Frontal cortex (tissue), 4 donors: ENCODE measurements at places on chromosomes 5 and 9. TPM values are rescaled to one million over a fixed set of nuclear protein-coding genes. Genes with fewer than 3 reads are reported as not detected.

GRCh38 chr5:142569905-142570304 is 116.0 kb downstream of the FGF1 start:
- DNase-seq: no peak

Gene ADAMTS12
- 1.2 TPM for total RNA-seq

Gene HTR4
- total RNA-seq: 1.2 TPM

DNA sequence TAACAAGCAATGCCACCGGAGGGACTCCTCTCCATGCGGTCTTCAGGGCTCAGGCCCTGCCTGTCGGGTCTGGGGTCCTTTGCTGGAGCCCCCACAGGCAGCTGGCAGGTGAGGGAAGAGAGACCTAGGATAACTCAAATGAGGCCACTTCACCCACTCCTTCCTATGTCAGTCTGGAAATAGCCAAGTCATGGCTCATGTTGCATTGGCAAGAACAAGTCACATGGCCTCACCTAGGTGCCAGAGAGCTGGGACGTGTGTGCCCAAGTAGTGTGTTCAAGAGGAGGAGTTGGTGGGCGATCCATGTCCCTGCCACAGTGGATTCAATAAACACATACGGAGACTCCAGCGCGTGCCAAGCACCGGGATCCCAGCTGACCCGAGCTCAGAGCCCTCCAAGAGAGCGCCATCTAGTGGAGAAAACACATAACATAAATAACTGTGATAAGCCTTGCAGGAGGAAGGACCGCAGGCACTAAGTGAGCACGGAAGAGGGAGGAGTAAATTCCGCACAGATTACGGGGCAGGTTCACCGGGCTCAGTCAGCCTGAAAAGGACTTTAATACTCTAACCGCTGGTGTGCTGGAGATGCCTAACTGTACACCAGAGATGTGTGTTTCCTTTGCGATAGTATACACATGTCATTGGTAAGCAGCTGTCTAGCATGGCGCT is 580.8 kb downstream of the CCDC171 start:
- peak; percentile 32 for DNase-seq

DNA sequence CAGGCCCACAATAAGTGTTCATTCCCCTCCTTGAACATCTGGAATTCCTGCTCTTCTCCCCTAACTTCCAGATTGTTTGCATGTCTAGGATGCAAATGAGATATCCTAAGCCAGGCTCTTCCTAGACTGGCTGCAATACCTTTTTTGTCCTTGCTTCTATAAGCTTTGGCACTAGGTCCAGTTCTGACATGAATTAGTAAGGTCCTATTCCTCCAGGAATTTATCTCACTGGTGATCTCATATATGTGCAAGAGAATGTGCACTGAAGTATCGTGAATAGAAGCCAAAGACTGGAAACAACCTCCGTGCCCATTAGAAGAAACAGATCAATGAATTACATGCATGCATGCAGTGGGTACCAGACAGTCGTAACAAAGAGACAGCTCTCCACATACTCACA is 25.2 kb downstream of the DUSP1 start:
- no peak for DNase-seq

Gene RBM22
- total RNA-seq: 25.3 TPM

Gene MVB12B
- total RNA-seq: 28.5 TPM

DNA sequence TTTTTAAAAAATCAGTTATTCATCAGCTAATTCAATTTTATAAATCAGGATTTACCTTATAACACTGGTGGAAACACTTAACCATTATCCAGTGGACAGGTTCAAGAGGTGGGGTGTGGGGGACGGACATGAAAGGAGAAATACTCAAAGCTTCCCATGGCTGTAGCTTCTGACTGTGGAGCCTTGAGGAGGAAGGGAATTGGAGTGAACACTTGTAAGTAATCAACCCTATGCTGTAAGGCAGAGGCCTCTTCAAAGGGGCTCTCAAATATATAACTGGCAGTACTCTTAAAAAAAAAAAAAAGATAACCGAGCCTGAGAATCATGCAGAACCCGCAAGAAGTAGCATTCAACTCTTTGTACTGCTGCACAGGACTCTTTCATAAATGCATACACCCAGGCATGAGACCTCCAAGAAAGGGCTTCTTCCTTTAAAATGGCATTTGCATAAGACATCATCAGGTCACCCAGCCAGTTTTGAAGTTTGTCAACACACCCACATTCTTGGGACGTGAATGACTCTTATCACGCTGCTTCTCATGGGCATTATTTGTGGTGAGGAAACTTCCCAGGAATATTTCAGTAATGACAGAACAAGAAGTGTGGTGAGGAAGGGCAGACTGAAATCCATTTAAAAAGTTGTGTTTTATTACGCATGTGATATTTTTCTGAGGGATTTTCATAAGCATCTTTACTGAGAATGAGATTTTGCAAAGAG is 8.1 kb downstream of the OSMR start:
- no peak for DNase-seq

Gene CCL27
- 0.41 TPM for total RNA-seq

Gene OSMR
- total RNA-seq: 0.82 TPM

Gene CCDC112
- total RNA-seq: 87.6 TPM

DNA sequence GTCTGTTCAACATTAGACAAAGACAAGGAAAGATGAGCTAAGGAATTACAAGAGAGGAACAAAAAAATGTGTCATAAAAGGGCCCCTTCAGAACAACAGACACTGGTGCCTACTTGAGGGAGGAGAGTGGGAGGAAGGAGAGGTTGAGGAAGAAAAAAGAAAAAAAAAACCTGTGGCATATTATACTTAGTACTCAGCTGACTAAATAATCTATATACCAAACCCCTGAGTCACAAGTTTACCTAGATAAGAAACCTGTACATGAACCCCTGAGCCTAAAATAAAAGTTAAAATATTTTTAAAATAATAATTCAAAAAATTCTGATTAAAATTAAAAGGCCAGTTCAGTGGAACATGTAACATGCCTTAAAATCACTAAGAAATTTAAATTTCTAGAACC is 107.3 kb downstream of the MTREX start:
- no peak for DNase-seq

DNA sequence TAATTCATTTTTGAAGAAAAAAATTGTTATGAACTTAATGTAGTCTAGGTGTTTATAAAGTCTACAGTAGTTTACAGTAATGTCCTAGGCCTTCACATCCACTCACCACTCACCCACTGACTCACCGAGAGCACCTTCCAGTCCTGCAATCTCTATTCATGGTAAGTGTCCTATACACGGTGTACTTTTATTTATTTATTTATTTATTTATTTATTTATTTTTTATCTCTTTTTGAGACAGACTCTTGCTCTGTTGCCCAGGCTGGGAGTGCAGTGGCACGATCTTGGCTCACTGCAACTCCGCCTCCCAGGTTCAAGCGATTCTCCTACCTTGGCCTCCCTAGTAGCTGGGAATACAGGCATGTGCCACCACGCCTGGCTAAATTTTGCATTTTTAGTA is 39.3 kb upstream of the PIK3R1 start:
- no peak for DNase-seq

Gene PFN3
- total RNA-seq: 0.82 TPM

DNA sequence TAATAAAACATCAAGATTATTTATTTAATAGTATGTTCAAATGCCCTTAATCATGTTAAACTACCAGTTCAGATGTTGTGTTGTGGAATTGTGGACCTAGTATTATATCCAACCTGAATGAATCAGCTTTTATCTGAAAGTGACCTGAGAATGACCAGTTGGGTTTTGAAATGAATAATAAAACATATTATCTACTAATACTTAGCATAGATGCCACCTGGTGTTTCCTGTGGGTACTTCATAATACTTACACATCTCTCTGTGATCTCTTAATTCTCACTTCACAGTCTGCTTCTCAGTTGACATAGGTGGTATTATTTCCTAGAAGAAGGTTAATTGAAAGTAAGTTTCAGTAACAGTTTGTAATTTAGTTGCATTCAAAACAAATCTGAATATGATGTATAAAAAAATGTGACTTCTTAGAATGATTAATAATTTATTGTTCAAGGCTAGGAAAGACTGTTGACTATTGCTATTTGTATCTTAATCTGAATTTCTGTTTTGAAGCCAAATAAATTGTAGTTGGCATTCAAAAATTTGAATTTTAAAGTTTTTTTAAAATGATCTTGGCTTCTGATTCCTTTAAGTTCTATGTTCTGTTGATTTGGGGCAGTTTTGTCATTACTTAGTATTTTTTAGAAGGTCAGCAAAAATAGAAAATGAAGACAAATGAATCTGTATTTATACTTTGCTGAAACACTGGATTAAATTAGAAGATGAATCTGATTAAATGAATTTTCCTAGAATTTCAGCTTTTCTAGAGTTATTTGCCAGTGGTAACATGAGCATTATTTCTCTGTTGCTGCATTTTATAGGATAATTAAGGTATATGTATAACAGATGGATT is 48.2 kb downstream of the KIF2A start:
- DNase-seq: no peak

GRCh38 chr5:93010616-93011015 is 570.4 kb downstream of the NR2F1-AS1 start:
- DNase-seq: no peak

Gene GGTA1
- 2.4 TPM for total RNA-seq

- DNase-seq: no peak
Measured at GRCh38 chr9:137462396-137462985, 3.4 kb upstream of the NSMF start.

Gene FOXD1
- total RNA-seq: 0.82 TPM

DNA sequence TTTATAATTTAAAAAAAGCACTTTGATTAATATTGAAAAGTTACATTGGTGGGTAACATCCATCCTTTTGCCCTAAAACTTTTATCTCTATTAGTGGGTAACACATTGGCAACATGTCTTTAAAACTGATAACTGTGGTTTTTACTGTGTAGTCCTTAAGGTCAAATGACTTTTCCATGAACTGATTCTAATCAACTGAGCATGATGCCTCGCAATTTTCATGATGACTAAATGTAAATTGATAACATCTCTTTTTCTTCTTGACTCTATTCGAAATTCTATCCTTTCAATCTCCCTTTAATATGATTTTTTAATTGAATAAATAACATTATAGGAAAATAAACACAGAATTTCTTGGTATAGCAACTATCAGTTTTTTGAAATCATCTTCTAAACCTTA is 6.3 kb upstream of the IL5 start:
- DNase-seq: no peak

DNA sequence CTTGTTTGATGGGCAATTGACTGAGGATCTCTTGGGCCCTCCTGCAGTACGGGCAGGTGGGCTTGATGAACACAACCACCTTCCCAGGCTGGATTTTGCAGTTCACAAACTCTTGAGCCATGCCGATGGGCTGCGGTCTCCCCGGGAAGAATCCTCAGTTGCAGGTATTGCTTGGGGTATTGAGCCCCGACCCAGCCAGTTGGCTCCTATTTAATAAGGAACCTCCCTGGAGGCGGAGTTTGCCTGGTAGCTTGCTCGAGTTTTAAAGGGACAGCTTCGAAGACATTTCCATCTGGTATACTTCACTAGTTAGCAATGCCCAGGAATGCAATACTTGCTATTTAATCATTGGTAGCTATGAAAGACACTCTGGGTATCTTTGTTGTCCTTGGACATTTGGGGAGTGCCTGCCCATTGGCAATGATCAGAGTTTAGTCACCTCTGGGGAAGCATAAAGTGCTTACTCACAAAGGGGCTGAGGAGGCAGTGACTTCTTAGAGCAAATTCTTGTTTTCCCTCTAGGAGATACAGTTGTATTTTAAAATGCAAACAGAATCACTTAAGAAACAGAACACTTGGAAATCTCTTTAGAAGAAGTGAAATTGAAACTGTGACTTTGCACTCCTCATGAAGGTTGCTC is at the start of gene GLRX:
Gene GLRX (minus strand): TSS at position 185 of the 640 bp plus-strand sequence. CDS start 64 bp downstream, at position 121.
- DNase-seq: peak; percentile 51

GRCh38 chr9:96158909-96159575 is 142.9 kb downstream of the HSD17B3 start:
- no peak for DNase-seq

DNA sequence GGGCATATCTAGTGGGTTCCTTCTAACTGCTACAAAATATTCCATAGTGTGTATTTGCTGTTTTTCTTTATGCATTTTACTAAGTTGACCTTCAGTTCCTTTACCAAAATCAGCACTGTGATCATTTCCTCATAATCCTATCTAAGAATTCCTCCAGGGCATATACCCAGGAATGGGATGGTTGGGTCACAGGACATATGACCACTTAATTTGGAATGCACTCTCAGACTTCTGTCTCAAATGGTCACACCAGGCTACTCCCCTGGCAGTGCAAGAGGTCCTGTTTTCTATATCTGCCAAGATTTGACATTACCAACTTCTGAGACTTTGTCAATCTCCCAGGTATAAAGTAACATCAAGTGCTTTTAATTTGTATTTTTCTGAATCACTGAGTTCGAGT is 63.9 kb downstream of the ADAMTS12 start:
- DNase-seq: no peak

GRCh38 chr5:109803854-109804253 is 114.1 kb downstream of the MAN2A1 start:
- DNase-seq: no peak

Gene FOXD4L3
- not detected for total RNA-seq

Gene LRRC26
- total RNA-seq: 0.41 TPM

GRCh38 chr9:93665128-93665636 is 88.8 kb downstream of the PHF2 start:
- no peak for DNase-seq

GRCh38 chr9:75712700-75713099 is 177.8 kb upstream of the PCSK5 start:
- no peak for DNase-seq

Gene SHISAL2B
- not detected for total RNA-seq

Gene KCNIP1
- total RNA-seq: 15.5 TPM

GRCh38 chr5:87383216-87383615 is 29.5 kb downstream of the CCNH start:
- no peak for DNase-seq

Gene PCDHB14
- total RNA-seq: 12.6 TPM

DNA sequence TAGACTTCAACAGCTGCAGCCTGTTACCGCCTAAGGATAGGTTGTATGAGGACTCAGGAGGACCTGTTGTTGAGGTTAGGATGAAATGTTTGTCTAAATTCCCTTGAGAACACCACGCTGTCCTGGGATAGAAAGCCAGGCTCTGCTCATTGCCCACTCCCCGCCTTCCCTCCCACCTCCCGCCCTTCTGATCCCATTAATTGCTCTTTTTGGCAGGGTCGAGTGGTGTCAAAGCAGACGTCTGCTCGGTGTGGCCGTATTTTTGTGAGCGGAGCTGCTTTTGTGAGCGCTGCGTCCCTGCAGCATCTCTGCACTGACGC is 62.3 kb downstream of the SPATA31C2 start:
- DNase-seq: peak; percentile 19
